ENCODE measurements at places on chromosomes 1 and 21.

- DNase-seq = no peak
These were observed at the start of gene C1orf210 for GRCh38 chr1:43285269-43285990. TSS of gene C1orf210 (minus strand) at chr1:43285581. CDS start at chr1:43283270, 2,311 bp downstream.

GRCh38 chr1:6440198-6441126, 15.9 kb downstream of the ESPN start:
- peak; percentile 56 for DNase-seq

DNA sequence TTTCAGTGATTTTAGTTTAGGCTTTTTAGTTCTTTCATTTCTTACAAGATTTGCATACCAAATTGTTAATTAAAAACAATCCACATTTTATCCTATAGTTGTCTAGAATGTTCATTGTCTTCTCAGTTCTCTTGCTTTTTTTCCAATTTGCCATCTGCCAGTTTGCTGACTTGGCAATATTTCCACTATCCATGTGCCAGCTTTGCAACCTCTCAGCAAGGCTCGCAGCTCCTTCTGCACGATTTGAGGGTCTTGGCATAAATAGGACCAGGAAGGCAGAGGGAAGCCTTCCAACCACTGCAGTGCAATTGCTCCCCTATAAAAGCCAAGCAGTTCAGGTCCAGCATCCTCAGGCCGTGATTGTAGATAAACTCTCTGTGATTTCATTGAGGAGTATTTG, 306.8 kb upstream of the FMN2 start:
- DNase-seq = no peak

- DNase-seq = no peak
These were observed 22.1 kb downstream of the NEK2 start for GRCh38 chr1:211653293-211653692.

DNA sequence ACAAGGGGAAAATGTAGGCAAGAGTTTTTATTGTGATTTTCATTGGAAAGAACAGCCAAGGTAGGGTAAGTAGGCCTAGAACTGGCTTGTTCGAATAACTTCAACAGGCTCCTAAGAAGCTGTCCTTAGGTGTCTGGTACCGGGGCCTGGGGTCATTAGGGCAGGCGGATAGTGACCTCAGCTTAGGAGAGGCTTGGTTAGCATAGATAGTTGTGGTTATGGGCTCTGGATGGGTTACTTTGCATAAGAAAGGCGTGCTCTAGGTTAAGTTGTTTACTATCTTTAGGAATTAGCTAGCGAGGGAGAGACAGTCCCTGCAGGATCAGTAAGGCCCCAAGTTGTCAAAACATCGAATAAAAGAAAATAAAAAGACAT, 20.7 kb upstream of the HPCAL4 start:
- DNase-seq = no peak

Measured in HTR-8/SVneo (cell line).